EH (cell line): ENCODE measurements at places on chromosomes 13 and 19.

DNA sequence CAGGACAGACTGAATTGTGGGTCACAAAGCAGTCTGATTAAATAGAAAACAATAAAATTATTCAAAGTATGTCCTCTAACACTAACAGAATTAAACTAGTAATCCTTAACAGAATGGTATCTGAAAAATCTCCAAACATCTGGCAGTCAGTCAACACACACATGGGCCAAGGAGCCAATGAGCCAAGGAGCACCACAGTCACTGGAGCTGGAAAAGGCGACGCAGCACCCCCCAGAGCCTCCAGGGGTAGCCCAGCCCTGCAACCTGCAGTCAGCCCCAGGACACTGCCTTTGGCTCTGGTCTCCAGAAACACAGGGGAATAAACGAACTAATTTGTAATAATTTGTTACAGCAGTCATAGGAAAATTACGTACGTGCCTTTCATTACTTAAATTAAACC is 12.3 kb downstream of the TUBGCP3 start:
- peak; percentile 75 for DNase-seq

DNA sequence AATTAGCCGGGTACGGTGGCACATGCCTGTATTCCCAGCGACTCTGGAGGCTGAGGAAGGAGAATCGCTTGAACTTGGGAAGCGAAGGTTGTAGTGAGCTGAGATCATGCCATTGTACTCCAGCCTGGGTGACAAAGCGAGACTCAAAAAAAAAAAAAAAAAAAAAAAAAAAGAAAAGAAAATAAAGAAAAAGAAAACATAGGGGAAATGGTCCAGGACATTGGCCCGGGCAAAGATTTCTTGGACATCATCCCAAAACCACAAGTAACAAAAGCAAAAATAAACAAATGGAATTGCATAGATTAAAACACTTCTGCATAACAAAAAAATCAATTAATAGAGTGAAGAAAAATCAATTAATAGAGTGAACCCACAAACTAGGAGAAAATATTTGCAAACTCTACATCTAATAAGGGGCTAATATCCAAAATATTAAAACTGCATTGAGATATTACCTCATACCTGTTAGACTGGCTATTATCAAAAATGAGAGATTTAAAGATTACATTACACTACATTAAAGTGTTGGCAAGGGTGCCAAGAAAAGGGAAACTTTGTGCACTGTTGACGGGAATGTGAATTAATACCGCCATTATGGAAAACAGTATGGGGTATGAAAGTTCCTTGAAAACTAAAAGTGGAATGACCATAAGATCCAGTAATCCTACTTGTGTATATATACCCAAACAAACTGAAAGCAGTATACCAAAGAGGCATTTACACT is 18.5 kb upstream of the ABCC4 start:
- no peak for DNase-seq

DNA sequence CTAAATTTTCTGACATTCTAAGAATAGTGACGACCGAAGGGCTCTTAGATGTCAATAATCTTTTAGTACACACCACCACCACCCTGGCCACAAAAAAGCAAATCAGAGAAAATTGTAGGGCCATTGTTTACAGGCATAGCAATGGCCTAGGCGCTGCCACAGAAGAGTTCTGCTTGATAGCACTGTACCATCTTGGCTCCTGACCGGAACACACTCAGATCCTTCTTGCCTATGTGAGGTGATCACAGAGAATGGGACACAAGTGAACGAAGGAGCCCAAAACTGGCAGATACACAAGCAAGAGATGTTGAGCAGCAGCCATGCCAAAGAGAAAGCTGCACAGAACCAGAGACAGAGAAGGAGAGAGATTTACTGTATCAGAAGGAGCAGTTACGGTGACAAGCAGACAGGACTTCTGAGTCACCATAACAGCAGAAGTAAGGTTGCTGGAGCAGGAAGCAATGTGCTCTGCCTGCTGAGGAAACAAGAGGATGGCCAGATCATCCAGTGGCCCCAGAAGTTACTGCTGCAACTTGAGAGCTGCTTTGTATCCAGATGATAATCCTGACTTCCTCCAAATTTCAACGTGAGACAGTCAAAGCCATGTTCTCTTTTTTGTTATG is 105.2 kb downstream of the SLITRK6 start:
- DNase-seq: peak; percentile 1

GRCh38 chr19:18469069-18469846 is 31.3 kb upstream of the ISYNA1 start:
- DNase-seq: peak; percentile 66

- no peak for DNase-seq
Observed at GRCh38 chr13:68850160-68850559, 1257.5 kb upstream of the ATXN8OS start.

- no peak for DNase-seq
Observed at GRCh38 chr13:21758441-21758840, 87.6 kb downstream of the FGF9 start.

DNA sequence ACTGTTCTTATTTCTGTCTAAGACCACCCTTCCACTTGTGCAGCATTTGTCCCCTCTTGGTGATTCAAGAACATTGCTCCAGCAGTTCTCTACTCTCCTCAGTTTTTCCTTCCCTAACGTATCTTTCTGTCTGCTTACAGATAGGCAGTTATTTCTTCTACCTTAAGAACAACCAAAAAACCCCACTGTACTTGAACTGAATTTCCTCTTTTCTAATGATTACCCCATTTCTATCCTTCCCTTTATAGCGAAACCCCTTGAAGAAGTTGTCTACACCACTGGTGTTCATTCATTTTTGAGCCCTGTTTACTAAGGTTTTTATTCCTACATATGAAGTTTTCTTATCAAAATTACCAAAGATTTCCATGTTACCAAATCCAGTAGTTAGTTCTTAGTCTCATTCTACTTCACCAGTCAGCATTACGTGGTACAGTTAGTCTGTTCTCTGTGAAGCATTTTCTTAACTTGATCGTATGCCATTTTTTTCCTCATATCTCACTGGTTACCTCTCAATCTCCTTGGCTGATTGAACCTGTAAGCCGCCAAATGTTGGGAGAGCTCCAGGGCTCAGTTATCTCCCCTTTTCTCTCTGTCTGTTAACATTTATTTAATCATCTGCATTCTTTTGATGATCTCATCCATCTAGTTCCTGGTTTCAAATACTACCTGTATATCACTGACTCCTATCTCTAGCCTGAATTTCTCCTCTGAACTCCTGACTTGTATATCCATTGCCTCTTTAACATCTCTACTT is 9.0 kb downstream of the LSM14A start:
- DNase-seq: no peak

DNA sequence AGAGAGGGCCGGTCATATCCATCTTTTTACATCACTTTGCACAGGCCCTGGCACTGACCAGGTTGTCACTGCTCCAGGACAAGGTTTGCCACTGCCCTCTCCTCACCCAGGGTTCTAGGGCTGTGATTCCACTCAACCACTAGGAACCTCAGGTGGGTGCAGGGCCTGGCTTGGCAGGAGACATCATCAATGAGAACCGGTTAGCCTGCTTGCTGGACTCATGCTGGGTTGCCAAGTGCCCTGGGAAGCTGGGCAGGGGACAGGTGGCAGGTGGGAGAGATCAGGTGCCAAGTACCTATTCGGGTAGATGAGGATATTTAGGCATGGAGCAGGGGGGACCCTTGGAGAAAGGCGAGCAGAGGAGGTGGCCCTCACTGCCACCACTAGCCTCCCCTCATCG is 4.2 kb upstream of the CERS4 start:
- no peak for DNase-seq

GRCh38 chr13:99220199-99220935 is 19.7 kb downstream of the UBAC2 start:
- no peak for DNase-seq

DNA sequence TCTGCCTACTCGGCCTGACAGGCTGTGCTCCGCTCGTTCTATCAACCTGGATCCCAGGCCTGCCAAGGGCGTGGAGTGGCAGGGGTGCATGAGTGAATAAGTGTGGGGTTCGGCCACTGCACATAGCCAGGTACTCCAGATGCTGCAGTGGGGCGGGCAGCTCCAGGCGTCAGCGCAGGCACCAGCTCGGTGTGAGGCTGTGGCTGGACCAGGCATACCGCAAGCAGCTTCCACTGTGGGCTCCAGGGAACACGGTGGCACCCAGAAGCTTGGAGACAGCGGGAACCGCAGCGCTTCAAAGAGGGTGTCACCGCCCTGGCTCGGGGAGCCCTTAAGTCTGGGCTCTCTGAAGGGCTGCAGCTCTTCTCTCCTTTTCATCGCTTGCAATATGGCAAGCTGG is 1630.2 kb downstream of the OLFM4 start:
- no peak for DNase-seq

- DNase-seq: peak; percentile 83
Observed at GRCh38 chr19:47713046-47714021, at the start of gene EHD2. Gene EHD2, plus strand, starts transcription at chr19:47713422. Its CDS starts 3,191 bp downstream, at chr19:47716613.

GRCh38 chr13:111902726-111903125 is 164.2 kb upstream of the SOX1 start:
- DNase-seq: no peak

GRCh38 chr19:10887616-10888367 is 16.4 kb downstream of the CARM1 start:
- DNase-seq: peak; percentile 39

GRCh38 chr13:87903553-87903952 is 232.4 kb downstream of the SLITRK5 start:
- no peak for DNase-seq
